ENCODE measurements at places on chromosomes 6 and 20.
A peak's percentile ranks its signal among the peaks of the same experiment; 100 is the strongest.

DNA sequence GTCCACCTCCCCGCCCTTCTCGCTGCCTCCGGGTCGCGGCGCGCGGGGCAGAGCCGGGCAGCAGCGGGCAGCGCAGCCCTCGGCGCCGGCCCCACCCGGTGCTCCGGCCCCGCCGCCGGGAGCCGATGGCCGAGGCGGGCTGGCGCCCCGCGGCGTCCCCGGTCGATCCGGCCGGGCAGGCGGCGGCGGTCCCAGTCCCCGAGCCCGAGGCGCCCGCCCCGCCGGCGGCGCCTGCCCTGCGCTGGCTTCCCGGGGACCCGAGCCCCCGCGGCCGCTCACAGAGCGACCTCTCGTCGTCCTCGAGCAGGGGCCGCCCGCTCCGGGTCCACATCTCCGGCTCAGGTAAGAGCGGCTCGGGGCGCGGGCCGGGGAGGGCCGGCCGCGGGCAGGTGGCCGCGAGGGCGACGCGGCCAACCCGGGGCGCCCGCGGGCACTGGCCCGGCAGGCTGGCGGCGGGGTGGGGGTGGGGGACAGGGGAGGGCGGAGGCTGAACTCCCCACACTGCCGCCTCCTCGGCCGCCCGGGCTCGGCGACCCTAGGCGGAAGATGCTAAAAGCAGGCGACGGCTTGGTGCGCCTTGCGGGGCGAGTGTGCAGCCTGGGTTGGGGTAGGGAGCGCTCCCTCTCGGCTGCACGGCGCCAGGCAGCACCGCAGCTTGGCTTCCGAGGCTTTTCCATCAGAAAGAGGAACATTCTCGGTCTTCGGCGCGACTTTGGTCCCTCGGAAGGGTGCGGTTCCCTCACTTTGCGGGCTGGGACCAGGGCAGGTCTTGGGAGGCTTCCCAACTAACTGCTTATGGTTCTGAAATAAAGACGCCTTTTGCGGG is 25.6 kb upstream of the FUCA2 start:
- DNase-seq: no peak

DNA sequence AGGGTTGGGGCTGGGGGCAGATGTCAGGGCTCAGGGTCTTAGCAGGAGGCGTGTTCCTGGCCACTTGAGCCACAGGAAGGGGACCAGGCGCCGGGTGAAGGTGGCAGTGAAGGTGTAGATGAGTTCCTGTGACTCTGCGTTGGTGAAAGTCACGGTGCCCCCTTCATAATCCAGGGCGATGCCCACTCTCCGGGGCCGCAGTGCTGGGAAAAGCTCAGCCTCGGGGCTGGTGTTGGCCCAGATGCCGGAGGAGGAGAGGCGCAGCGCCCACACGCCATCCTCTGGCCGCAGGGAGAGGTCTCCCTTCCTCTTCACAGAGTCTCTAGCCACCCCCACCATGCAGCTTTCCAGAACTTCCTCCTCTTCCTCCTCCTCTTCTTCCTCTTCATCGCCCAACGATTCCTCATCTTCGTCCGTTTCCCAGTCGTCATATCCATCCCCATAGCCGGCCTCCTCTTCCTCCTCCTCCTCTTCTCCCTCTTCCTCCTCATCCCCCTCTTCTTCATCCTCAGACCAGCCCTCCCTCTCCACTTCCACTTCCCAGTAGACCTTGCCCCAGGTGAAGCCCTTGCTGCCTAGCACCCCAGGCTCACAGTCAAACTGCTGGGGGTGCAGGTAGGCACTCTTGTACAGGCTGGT is 22.6 kb downstream of the TRIM15 start:
- DNase-seq: no peak

GRCh38 chr6:11381801-11382513 is 149.5 kb upstream of the NEDD9 start:
- peak; percentile 46 for DNase-seq

DNA sequence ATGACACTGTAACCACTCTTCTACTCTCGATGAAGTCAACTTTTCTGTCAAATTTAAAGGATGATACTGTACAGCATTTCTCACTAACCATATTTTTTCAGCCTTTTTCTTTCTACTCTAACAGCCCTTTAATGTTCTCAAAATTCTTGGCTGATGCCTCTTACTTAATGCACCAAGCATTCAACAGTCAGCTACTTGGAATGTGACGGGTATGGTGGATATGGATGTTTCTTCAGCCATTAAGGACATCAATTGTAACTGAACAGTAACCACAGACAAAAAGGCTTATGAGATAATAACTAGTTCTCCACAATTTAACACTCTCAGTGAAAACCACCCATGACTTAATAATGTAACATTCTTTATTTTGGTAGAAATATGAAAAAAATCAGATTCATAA is 467.2 kb upstream of the ZNF337 start:
- DNase-seq: no peak

- DNase-seq: no peak
These were observed 233.7 kb upstream of the ZFP64 start for GRCh38 chr20:52425253-52425652.

DNA sequence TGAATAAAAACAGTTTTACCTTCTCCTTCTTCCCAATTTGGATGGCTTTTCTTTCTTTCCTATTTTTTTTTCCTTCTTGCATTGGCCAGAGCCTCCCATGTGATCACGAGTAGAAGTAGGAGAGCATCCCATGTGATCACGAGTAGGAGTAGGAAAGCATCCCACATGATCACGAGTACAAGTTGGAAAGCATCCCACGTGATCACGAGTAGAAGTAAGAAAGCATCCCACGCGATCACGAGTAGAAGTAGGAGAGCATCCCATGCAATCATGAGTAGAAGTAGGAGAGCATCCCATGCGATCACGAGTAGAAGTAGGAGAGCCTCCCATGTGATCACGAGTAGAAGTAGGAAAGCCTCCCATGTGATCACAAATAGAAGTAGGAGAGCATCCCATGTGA is 218.6 kb downstream of the DLL1 start:
- no peak for DNase-seq

- DNase-seq: no peak
These were observed 6.4 kb downstream of the EXOC2 start for GRCh38 chr6:686497-686896.

DNA sequence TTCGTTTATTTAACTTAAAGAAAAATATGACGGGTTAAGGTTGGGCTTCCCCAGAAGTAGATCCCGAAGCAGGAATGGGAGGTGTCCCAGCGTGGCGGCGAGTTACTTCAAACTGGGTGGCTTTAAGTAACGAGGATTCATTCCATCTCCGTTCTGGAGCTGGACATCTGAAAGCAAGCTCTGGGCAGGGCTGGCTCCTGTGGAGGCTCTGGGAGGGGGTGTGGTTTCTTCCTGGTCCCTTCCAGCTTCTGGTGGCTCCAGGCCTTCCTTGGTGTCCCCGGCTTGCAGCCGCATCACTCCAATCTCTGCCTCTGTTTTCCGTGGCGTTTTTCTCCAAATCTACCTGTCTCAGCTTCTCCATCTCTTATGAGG is 47.3 kb upstream of the BHLHE23 start:
- DNase-seq: no peak

DNA sequence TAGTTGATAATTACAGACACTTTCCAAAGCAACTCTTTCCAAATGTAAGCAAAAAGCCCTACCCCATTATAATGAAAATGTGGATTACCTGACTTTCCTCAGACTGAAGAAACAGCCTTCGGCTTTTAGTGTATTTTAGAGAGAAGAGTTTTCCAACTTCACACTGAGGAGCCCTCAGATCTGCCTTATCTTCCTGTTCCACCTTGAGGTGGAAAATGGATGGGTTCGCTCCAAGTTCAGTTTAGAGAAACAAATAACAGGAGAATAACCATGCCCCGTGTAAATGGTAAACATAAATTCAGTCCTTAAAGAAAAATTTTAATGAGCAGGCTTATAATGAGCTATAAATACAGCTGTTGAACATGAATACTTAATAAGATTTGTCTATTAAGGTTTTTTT is 21.1 kb upstream of the MTHFD1L start:
- no peak for DNase-seq

- DNase-seq: no peak
These were observed 33.3 kb downstream of the ORC3 start for GRCh38 chr6:87623248-87623647.

- DNase-seq: no peak
These were observed 310.2 kb upstream of the AGPAT4 start for GRCh38 chr6:161584051-161584450.

DNA sequence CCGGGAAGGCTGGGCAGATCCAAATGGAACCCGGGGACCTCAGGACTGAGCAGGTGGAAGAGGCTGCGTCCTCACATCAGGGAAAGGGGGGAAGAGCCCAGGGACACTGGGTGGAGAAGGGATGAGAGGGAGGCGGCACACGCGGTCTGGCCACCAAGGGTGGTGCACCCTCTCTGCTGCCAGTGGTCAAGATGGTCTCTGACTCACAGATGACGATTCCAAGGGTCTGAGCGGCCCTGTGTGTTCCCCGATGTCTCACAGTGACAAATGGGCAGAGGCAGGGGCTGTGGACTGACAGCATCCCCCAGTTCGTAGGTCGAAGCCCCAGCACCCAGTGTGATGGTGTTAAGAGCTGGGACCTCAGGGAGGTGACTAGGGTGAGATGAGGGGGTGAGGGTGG is 32.1 kb downstream of the SLCO4A1 start:
- no peak for DNase-seq

Data from stimulated activated CD4-positive, alpha-beta T cell treated with anti-CD3 and anti-CD28 coated beads, Interleukin-1b, Interleukin-23, amount 100 ng/mL, for 1 hour (primary cell).